GM18507 (cell line): ENCODE measurements at places on chromosomes 12 and 14.

DNA sequence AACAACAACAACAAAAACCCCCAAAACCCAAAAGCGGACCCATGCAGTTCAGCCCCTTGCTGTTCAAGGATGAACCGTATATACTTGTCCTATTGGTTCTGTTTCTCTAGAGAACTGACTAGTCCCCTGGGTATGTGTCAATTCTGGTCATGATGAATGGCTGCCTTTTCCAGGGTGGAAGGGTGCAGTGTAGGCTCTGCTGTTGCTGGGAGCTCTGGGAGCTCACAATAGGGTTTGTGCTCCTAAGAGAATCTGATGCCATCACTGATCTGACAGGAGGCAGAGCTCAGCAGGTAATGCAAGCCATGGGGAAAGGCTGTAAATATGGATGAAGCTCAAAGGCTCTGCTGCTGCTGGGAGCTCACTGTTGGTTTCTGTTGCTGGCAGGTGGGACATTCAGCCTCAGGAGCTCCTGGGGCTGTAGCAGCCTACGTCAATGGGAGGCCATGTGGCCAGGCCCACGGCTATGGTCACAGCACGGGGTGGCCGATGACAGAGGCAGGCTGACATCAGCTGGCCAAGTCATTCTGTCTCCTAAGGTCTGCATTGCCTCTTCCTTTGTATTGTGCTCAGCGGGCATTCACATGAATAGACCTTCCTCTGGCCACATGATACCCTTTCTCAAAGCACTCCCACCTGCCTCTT lies 37.9 kb downstream of the DLK1 start:
- no peak for DNase-seq

DNA sequence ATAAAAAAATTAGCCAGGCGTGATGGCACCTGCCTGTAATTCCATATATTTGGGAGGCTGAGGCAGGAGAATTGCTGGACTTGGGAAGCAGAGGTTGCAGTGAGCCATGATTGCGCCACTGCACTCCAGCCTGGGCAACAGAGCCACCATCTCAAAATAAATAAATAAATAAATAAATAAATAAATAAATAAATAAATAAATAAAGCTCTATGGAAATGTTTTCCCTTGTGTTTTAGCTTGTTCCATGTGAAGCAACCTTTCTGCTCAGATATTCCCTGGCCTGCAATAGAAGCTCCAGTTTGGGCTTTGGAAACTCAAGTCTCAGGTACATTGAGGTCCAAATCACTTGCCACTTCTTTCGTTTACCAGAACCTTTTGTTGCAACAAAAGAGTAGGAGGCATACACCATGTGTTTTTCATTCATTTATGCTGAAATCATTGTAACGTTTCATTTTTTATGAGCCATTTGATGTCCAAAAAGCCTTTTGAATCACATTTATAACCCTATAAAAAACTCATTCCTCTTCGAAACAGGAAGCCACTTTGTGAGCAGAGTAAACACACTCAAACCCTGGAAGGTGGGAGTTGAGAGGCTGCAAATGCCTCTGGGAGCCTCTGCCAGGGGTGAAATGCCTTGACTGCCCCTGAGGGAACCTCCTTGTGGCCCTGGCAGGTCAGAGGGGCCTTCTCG lies 376.6 kb upstream of the TBX3 start:
- no peak for DNase-seq

DNA sequence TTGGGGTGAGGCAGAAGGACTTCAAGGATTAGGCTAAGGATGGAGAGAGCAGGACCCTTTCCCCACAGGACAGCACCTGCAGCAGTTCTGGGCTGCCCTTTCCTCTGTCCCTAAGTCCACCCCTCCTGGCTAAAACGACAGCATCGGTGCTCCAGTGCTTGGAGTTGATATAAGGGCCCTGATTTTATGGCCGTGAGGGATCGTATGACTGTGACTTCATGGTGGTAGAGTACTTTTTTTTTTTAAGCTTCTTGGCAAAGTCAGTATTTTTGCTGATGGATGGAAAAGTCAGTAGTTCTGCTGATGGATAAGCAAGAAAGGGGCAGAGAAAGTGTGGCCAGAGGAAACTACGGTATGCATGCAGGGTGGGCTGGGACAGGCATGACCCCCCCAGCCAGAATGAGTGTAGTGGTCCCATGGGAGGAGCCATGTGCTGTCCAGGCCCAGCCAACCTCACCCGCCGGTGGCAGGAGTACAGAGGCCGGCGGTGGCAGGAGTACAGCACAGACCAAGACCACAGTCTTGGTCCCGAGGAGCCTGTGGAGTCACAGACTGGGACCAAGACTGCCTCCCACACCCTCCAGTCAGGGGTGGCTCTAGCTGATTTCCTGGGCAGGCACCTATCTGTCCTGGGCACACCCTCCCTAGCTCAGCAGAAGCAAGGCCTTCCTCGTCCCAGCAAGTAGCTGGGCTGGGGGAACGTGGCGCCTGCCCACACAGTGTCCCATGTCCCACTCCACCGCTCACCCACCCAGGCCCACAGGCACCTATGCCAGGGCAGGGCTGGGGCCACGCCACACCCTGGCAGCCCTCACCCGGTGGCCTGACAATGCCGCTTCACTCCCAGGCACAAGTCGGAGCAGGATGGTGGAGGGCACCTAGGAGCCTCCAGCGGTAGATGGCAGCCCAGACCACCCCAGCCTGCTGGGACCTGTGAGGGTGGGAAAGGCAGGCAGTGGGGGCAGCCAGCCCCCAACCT lies 46.3 kb downstream of the CCDC88C start:
- DNase-seq, result no peak

DNA sequence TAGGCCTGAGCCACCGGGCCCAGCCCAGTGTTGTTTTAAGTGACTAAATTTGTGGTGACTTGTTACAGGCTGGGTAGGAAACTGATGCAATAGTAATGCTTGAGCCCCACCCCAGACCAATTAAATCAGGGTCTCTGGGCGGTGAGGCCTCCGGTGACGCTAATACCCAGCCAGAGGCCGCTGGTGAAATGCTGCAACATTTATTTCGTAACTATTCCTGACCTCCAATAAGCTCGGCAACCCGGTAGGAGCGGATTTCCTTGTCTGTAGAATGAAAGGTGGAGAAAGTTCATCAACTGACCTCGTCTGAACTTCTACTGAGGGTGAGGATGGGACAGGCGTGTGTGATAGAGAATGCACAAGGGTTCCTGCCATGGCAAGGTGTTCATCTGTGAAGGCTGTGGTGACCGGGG lies 42.3 kb downstream of the FZD10 start:
- no peak for DNase-seq

- DNase-seq, result no peak
Observed at GRCh38 chr12:124919521-124920352, 5.3 kb upstream of the UBC start.
